ENCODE measurements at places on chromosomes 1 and 21.

DNA sequence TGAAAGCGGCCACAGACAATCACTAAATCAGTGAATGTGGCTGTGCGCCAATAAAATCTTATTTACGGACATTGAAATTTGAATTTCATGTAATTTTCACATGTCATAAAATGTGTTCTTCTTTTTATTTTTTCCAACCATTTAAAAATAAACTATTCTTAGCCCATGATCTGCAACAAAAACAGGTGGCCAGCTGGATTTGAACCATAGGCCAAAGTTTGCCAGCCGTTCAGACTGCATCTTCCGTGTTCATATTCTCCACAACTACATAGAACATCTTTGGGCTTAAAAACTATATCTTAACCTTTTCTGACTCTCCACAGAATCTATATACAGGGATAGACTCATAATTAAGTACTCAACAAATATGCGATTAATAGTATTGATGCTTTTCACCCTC, 81.2 kb upstream of the RALGPS2 start:
- no peak overlapping the region for H3K27ac ChIP-seq
- H3K27me3 ChIP-seq, result no peaks in the 10 kb centered on the region
- no peak for DNase-seq
- no peaks in the 10 kb centered on the region for H3K4me1 ChIP-seq
- no peak overlapping the region for H3K4me3 ChIP-seq

- DNase-seq, result no peak
- no peak overlapping the region for H3K27ac ChIP-seq
- H3K27me3 ChIP-seq, result no peaks in the 10 kb centered on the region
- H3K4me1 ChIP-seq, result peaks cover 16% of the 10 kb centered on the region
- H3K36me3 ChIP-seq, result no peaks in the 10 kb centered on the region
Measured at GRCh38 chr1:25727635-25728286, 72.2 kb upstream of the SELENON start.

GRCh38 chr1:210456731-210457255, 128.1 kb downstream of the HHAT start:
- H3K27ac ChIP-seq, result no peak overlapping the region
- no peak for DNase-seq
- H3K4me3 ChIP-seq, result no peak overlapping the region
- H3K27me3 ChIP-seq, result no peaks in the 10 kb centered on the region

DNA sequence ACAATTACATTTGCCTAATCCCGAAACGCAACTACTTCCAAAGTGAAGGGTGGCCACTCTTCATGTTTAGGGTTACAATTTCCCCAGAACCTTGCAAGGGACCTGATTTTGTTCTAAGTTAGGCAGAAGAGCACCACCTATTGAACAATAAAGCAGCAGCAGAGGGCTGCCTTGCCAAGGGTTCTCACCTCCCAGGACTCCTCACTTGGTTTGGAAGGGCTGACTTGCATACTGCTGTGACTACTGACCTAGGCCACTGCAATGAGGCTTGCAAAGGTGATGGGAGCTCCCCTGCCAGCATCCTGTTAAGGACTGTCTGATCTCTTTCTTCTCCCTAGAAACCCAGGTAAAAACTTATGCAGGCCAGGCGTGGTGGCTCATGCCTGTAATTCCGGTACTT, 14.2 kb downstream of the MTOR start:
- H3K27me3 ChIP-seq, result no peaks in the 10 kb centered on the region
- no peak overlapping the region for H3K27ac ChIP-seq
- no peak for DNase-seq
- H3K4me1 ChIP-seq, result no peaks in the 10 kb centered on the region

DNA sequence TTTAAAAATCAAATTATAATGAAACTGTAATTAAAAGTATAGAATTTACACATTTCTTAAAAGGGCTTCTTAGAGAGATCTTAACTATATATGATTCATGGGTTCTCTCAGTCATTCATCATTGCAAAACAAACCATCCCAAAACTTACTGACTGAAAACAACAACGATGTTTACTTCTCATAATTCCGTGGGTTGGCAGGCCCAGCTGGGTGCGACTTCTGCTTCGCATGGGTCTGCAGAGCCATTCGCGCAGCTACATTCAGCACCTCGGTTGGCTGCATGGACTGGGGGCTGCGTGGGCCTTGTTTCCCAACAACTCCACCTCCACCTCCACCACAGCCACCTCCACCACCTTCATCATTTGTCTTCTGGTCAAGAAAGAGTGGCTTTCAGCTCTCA, 4.0 kb downstream of the SLAMF8 start:
- no peaks in the 10 kb centered on the region for H3K27me3 ChIP-seq
- no peak overlapping the region for H3K4me3 ChIP-seq
- no peaks in the 10 kb centered on the region for H3K36me3 ChIP-seq
- H3K4me1 ChIP-seq, result peaks cover 6% of the 10 kb centered on the region

DNA sequence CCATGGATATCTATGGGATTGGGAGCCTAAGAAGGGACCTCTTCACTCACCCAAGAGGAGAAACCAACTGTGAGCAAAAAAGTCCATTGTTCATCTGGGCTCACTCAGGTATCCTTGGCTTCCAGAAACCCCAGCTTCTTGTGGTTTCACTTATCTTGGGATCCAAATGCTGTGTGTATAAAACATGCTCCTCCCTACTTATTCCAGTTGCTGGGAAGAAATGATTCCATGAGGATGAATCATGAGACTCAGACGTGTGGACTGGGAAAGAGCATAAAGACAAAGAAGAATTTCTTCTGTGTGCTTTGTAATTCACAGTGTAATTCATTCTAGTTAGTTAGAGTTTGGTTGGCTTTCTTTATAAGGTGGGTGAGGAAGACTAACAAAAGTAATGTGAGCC, 283.7 kb downstream of the ZNF648 start:
- H3K4me3 ChIP-seq, result no peak overlapping the region
- no peaks in the 10 kb centered on the region for H3K27me3 ChIP-seq
- no peaks in the 10 kb centered on the region for H3K36me3 ChIP-seq
- no peak overlapping the region for H3K27ac ChIP-seq

GRCh38 chr21:26892151-26892550, 46.9 kb upstream of the ADAMTS1 start:
- H3K4me1 ChIP-seq, result no peaks in the 10 kb centered on the region
- no peak for DNase-seq
- no peak overlapping the region for H3K27ac ChIP-seq
- H3K27me3 ChIP-seq, result no peaks in the 10 kb centered on the region
- no peak overlapping the region for H3K4me3 ChIP-seq

GRCh38 chr1:78553859-78554258, 63.1 kb downstream of the PTGFR start:
- no peaks in the 10 kb centered on the region for H3K36me3 ChIP-seq
- no peak overlapping the region for H3K27ac ChIP-seq

GRCh38 chr1:110190282-110190929, 19.7 kb upstream of the KCNC4 start:
- H3K27ac ChIP-seq, result no peak overlapping the region
- H3K4me1 ChIP-seq, result peaks cover 11% of the 10 kb centered on the region
- H3K27me3 ChIP-seq, result peaks cover 4% of the 10 kb centered on the region

Data from keratinocyte (primary cell).